Activated T-helper 17 cell treated with anti-CD3 and anti-CD28 coated beads, Interleukin-2, amount 50 U/mL, for 72 hours (primary cell): ENCODE measurements at places on chromosomes 2 and 18. TPM values are rescaled to one million over a fixed set of nuclear protein-coding genes. Genes with fewer than 3 reads are reported as not detected.

The LDLRAD4 gene
- 54.8 TPM for total RNA-seq

The DPYSL5 gene
- not detected for total RNA-seq

The CD8A gene
- 0.80 TPM for total RNA-seq

The EMX1 gene
- total RNA-seq: not detected

The TMEM200C gene
- total RNA-seq: not detected

The ALMS1 gene
- 16.3 TPM for total RNA-seq

The CNTNAP5 gene
- total RNA-seq: not detected

The GCG gene
- total RNA-seq: not detected

The RNU2-63P gene
- 10.2 TPM for total RNA-seq

The CCDC68 gene
- 0.16 TPM for total RNA-seq

The CHRNG gene
- total RNA-seq: not detected

The CFC1 gene
- total RNA-seq: not detected

The INPP5D gene
- 89.8 TPM for total RNA-seq

The KIF1A gene
- total RNA-seq: 0.37 TPM

The PROC gene
- total RNA-seq: not detected

The SRBD1 gene
- total RNA-seq: 17.1 TPM

The MYOM1 gene
- total RNA-seq: 2.0 TPM
